Spleen (tissue), 13 donors: ENCODE measurements at places on chromosomes 6 and 20.

GRCh38 chr20:50547964-50548363 is 37.8 kb downstream of the PTPN1 start:
- no peak for DNase-seq

DNA sequence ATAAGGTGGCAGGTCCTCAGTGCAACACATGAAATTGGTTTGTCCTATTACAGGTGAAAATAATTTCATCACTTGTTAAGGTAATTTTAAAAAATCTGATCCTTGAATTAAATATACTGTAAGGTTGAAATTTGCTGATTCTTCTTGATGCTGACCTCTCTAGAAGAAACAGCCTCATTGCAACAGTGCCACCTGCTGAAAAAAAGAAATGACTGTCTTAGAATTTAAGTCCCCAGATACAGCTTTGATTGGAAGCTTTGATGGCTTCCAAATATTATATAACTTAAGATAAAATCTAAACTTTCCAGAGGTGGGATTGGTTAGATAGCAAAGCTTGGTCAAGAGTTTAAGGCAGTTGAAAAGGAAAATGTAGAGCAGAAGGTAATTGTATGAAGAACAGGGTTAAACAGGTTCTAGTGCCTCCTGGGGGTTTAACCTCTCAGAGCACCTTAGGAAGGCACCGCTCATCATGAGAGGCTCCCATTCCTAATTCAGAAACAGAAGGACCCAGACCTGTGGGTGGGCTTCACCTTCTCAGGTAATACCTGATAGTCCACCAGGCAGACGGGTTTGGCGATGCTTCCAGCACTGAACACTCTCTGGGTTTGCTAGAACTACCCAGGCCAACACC is 401.0 kb downstream of the PAX1 start:
- DNase-seq: no peak

DNA sequence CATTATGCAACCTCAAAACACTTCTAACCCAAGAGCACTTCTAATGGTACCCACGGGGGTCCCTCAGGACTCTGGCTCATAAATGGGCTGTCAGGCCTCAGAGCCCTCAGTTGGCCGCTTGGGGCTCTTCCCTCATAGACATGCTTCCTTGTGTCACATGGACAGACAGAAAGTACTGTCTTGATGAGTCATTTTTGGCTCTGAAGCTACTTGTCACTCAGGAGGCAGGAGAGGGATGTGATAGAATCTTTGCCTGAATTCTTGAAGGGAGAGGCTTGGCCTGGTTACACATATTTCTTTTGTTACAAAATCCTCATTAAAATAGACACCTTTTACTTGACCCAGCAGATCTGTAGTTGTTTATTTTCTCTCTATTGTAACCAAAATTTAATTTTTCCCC is 15.1 kb upstream of the EDN1 start:
- no peak for DNase-seq

GRCh38 chr6:3265671-3266070 is 6.9 kb downstream of the PSMG4 start:
- no peak for DNase-seq

GRCh38 chr20:10538768-10539167 is 103.7 kb downstream of the SLX4IP start:
- DNase-seq: no peak

DNA sequence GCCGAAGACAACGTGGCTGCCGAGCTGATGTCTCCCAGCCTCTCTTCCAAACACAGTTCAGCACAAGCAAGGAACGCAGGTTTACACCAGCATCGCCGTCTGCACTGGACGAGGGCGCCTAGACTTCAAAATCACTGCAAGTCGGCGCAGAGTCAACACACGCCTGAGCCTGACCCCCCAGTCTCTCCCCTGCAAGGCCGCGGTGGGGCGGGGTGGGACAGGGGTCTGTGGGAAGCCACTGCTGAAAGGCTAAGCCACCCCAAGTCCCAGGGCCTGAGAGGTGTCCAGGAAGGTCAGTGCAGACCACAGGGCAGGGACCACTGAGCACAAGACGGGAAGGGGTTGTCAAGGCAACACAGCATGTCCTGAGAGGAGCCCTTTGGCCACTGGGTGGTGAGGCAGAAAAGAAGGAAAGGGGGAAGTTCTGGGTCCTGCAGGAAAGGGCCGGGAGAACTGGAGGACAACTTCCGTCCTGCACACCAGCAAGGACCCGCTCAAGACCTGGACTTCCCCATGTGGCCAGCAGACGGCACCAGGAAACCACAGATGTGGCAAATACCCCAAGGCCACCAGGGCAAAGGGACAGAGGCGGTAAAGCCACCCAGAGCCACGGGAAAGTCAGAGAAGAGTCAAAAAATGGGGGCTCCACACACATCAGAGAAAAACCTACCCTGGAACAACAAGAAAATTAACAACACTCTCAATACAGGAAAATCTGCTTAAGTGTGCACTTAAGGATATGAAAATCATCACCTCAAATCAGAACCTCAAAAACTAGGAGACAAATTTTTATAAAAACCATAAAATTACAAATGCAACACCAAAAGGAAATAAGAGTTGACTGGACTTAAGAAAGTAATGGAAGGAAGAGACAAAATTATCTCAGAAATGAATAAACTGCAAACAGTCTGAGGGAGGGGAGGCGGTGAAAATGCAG is 84.8 kb downstream of the TAF4 start:
- peak; percentile 76 for DNase-seq

- DNase-seq: no peak
Observed at GRCh38 chr6:129476248-129476564, 233.8 kb downstream of the ARHGAP18 start.

- DNase-seq: no peak
Observed at GRCh38 chr20:61185181-61185580, 66.9 kb upstream of the CDH4 start.

GRCh38 chr6:37862992-37863391 is 43.5 kb downstream of the ZFAND3 start:
- no peak for DNase-seq

DNA sequence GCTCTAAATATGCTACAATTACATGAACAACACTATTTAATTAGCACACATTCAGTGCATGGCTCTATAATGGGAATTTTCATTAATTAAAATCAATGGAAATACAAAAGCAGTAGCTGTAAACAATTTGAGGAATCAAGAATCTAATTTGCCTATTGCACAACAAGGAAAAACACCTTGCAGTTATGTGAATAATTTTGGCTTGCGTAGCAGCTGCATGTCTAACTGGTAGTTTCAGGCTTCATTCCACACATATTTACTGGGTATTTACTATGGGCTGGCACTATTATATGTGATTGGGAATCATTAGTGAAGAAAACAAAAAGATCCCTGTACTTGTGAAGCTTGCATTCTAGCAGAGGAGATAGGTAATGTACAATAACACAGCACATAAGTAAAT is 26.4 kb downstream of the KIF6 start:
- DNase-seq: no peak

DNA sequence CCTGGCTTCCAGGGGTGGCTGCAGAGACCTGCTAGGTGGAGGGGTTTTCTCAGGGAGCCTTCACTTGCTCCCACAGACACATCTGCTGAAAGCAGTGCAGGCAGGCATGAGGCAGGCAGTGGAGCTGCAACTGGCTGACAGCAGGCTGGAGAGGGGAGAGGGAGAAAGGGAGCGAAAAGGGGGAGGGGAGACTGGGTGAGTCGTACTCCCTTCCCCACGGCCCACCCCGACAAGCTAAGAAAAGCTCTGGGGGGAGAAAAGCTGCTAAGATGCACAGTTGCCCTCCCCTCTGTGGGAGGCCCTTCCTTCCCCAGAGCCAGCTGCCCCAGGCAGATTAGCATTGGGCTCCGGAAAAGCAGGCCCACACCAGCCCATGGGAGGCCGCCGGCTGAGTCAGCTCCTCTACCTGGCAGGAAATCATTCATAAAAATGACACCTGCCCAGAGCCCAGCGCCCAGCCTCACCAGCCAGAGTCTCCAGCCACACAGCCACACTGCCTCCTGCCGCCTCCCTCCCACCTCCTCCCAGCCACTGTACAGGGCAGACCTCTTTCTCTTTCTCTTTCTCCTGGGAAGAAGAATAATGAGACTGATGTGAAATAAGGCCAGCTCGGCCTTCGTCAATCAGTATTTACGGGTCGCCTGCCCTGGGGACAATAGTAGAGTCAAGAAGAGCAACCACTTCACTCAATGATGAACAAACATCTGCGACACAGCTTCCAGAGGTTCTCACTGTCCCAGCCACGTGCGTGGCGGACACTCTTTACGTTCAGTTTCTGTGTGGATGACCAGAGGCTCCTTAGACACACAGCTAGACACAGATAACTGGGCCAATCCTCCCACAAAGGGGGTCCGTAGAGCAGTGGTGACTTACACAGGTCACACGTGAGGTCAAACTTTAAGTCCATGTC is 7.7 kb upstream of the C20orf203 start:
- DNase-seq: no peak
